NCI-H748 treated with DMSO at 0.1 percent for 48 hours (cell line): ENCODE measurements at places on chromosomes 4 and X.

DNA sequence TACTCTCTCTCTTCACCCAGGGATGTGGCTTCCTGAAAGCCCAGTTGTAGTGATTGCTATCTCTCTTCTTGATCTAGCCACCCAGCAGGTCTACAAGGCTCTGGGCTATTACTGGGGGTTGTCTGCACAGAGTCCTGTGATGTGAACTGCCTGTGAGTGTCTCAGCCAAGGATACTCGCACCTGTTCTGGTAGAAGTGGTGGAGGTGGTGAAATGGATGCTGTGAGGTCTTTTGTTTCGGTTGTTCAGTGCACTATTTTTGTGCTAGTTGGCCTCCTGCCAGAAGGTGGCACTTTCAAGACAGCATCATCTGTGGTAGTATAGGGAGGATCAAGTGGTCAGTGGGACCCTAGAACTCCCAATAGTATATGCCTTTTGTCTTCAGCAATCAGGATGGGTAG is 268.0 kb downstream of the GABRG1 start:
- no peak for DNase-seq

DNA sequence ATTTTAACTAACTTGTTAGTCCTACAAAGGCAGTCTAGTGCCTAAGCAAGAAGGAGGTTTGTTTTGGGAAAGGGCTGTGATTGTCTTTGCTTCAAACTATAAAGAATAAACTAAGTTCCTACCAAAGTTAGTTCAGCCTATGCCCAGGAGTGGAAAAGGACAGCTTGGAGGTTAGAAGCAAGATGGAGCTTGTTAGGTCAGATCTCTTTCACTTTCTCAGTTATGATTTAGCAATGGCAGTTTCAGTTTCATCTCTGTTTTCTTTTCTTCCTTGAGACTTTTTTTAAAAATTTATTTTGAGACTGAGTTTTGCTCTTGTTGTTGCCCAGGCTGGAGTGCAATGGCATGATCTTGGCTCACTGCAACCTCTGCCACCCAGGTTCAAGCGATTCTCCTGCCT is 82.9 kb upstream of the NLGN4X start:
- DNase-seq, result no peak

DNA sequence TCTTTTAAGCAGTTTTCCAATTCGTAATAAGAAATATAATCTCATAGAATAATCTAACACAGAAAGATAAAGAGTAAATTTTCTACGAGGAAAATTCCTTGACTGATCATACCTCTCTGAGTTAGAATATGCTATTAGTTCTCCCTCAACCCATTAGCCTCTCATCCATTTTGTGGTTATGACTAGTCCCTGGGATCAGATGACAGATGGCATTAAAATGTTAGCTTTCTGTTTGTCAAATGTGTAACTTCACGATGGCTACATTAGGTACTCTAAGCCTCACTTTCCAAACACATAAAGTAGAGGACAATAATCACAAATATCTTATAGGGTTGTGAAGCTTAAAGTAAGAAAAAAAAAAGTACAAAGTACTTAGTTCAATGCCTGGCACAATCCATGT is 112.2 kb downstream of the ZAR1 start:
- no peak for DNase-seq

GRCh38 chr4:180615746-180616145 is 1627.5 kb upstream of the TENM3 start:
- DNase-seq, result no peak

- no peak for DNase-seq
Measured at GRCh38 chr4:108449129-108449528, 171.2 kb upstream of the RPL34 start.

GRCh38 chr4:43244688-43245382 is 352.3 kb downstream of the GRXCR1 start:
- no peak for DNase-seq

- DNase-seq, result no peak
Measured at GRCh38 chrX:19121898-19122640, at the start of gene ADGRG2. TSS of gene ADGRG2 (minus strand) at chrX:19122468. CDS start at chrX:19068834, 53,634 bp downstream.

DNA sequence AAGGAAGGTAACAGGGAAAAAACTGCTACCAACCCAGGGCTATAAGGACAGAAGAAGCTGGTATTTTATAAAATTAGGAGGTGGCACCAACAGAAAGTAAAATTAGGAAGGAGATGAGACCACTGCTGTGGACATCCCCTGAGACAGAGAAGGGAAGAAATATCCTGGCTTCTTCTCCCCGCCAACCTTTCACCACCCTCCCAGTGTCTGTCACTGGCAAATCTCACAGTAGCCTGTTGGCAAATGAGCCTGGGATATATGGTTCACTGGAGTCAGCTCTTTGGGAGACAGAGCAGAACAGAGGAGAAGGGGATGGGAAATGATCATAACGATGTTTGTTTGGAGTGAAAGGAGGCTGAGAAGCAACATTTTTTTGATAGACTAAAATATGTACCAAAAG is 190.9 kb upstream of the PACRGL start:
- DNase-seq, result no peak

- DNase-seq, result no peak
Measured at GRCh38 chrX:8607326-8607725, 124.6 kb downstream of the ANOS1 start.

- DNase-seq, result no peak
Measured at GRCh38 chr4:87235020-87235671, 14.7 kb upstream of the KLHL8 start.

GRCh38 chr4:11881947-11882346 is 453.3 kb upstream of the HS3ST1 start:
- no peak for DNase-seq

- DNase-seq, result no peak
Measured at GRCh38 chr4:175504318-175504717, 307.7 kb downstream of the GPM6A start.

DNA sequence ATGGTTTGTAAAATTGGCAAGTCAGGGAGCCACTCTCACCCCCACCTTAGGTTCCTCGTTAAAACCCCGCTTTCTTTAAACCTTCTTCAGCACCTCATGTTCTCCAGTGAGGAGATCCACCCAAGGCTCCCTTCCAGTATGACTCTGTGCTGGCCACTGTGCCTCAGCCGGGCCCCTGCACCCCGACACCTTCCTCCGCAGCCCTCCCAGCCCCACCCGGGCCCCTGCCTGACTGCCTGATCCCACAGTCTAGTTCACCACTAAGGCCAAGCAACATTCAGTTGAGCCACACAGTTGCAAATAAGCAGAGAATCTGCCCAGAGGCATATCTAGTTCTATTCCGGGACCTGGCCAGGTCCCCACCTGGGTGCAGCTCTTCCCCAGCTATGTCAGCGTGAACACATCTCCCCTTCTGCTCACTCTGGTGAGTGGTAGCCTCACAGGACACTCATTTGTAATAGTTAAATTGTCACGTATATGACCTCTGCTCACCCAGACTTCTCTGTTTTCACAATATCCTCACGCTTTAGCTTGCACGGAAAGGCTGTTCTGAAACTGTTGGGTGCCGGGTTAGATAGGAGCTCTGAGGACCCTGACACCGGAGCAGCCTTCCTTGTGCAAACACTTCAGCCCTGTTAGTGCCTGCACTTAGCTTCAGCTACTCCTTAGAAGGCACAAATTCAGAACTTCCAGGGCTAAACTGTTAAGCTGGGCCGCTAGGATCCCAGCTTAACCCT is 146.8 kb downstream of the DCTD start:
- DNase-seq, result no peak

GRCh38 chr4:132592340-132592739 is 556.8 kb upstream of the PCDH10 start:
- DNase-seq, result no peak

DNA sequence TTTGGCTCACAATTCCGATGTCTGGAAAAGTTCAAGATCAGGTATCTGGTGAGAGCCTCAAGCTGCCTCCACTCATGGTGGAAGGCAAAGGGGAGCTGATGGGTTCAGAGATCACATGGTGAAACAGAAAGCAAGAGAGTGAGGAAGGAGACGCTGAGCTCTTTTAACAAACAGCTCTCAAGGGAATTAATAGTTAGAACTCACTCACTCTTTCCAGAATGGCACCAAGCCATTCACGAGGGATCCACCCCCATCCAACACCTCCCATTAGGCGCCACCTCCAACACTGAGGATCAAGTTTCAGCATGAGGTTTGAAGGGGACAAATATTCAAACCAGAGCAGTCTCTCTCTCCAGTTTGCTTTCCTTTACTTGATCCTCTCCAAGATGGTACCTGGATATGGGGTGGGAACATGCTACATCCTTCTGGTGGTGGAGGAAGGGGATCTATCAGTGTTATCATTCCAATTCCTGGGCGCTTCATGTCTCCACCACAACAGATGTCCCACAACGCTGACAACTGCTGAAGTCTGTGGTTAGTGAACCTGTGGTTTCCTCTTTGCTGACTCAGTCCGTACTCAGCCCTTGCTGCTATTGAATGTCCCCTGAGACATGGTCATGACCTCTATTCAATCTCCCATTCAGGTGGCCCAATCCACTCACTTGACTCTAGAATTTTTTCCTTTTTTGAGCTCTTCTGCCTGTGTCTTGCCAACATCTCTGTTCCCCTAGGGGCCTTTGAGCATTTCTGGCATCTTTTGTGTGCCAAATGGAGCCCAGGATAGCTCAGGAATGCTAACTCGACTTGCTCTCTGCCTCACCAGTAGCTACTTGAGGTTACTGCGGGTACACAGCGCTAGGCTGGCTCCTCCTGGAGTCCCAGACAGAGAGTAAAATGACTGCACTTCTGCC is 395.2 kb downstream of the MID1IP1 start:
- DNase-seq, result peak; percentile 14

DNA sequence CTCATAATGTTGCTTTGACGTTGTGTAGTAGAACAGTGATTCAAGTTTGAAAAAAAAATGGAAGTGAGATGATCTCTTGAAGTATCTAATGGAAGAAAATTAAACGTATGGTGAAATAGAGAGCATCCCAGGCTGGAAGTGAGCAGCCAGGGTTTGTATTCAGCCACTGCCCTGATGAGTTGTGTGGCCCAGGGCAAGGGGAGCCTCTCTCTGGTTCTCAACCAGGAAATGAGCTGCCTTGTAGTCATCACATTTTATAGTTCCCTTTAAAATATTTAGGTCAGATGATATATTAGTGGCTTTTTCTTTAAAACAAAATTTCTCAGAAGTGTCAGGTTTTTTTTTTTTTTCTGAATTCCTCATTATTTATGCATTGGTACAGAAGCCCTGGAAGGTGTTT is 150.3 kb downstream of the GPAT3 start:
- no peak for DNase-seq

DNA sequence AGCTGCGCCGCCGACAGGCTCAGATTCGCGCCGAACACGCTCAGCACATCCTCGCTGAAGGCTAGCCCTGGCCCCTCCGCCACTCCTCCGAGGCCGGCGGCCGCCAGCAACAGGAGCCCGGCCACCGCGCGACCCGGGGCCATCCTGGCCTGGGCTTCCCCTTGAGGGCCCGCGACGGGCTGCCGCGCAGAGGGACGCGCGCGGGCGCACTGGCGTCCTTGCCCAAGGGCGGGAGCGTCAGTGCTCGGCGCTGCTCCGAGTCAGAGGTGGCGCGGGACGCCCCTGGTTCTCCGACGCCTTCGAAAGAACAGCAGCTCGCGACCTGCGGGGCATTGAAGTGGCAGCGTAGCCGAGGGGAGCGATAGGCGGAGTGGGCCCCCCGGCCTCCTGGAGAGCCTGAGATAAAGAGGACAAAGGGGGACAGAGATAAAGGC is 745 bp downstream of the SLC39A8 start:
- DNase-seq, result peak; percentile 26

DNA sequence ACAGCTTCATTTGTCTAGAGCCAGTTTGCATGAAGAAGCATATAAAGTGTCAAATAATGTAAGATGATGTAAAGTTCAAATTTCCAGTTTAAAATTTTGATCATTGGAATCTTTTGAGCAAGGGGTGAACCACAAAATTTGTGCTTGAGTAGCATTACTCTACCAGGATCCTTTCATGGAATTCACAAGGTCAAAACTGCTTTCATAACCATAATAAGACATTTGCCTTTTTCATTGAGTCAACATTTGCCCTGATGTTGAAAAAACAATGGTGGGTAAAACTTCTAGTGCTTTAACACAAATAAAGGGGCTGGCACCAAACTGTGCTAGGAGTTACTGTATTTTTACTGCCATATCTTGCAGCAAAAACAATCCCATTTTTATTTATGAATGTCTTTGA is 142.2 kb downstream of the GLRA3 start:
- no peak for DNase-seq

DNA sequence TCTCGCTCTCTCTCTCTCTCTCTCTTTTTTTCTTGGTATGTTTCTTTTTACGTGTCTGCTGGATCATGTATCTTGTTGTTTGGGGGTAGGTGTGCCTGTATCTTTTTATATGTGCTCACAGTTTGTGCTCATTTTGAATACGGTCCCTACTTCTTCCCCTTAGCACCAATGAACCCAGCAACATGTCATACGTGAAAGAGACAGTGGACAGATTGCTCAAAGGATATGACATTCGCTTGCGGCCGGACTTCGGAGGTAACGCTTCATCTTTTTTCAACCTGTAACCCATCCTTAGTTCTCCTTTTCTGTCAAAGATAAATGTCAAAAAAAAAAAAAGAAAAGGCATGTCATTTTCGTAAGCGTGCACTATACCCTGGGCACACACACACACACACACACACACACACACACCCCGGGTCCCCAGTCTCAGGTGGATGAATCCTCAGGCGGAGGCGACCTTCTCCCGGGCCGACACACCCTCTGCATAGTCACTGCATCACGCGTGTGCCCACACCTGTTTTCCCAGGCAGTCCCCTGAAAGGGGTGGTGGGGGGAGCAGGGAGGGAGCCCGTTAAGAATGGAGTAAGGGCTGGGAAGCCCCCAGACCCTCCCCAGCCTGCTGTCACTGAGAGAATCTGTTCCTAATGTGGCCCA is 511 bp downstream of the GABRB1 start:
- peak; percentile 1 for DNase-seq

- no peak for DNase-seq
Measured at GRCh38 chr4:187098429-187098828, 374.8 kb upstream of the FAT1 start.

DNA sequence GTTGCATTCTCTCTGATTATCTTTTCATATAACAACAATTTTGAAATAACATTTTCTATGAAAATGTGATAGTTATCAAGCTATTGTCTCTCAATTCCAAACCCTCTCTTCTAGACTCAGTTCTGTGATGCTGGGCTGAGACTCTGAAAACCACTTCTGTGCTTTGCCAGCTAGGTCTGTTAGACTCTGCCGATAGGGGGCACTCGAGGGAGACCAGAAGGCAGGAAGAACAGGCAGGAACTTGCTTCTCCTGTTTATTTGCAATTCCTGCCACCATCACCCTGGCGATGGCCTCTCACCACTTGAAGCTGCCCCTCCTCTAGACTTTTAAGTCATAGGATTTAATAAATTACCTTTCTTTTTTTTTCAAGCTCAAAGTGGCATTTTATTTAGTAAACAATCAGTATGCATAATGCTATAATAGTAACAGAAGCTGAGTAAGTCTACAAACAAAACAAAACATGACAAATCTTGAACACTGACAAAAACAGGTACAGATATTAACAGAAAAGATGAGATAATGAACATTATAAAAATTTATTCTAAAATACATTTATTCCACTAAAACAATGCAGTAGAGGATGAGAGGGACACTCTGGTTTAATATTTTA is 49.7 kb downstream of the RASL11B start:
- DNase-seq, result peak; percentile 50

GRCh38 chr4:71765350-71765749 is 18.5 kb downstream of the GC start:
- no peak for DNase-seq
